ENCODE measurements at places on chromosomes 1 and 21. TPM values are rescaled to one million over a fixed set of nuclear protein-coding genes. Genes with fewer than 3 reads are reported as not detected.

Gene PEF1
- total RNA-seq, result 91.6 TPM

Gene SPRR4
- total RNA-seq, result not detected

Gene CFHR1
- total RNA-seq, result 0.48 TPM

Gene MFSD2A
- 1.6 TPM for total RNA-seq

Gene MIXL1
- not detected for total RNA-seq

Gene SPRR3
- total RNA-seq, result not detected
